OCI-LY7 (cell line): ENCODE measurements at places on chromosomes 5 and 9.

DNA sequence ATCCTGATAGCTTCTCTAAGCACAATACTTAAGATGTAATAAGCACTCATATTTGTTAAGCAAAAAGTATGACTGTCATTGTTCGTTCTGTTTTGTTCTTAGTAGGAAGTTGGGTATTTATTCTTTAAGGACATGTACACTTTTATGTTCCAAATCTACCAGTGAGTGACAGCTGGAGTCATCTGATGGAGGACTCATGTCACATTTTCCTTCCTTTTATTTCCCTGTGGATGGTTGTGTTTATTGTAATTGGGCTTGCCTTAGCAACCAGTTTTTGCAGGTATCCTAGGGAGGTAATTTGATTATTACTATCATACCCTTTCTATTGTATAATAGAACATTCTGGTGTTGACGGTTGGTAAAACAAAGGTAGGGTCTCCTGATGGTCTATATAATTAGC is 145.7 kb downstream of the ZSWIM6 start:
- no peak for DNase-seq

DNA sequence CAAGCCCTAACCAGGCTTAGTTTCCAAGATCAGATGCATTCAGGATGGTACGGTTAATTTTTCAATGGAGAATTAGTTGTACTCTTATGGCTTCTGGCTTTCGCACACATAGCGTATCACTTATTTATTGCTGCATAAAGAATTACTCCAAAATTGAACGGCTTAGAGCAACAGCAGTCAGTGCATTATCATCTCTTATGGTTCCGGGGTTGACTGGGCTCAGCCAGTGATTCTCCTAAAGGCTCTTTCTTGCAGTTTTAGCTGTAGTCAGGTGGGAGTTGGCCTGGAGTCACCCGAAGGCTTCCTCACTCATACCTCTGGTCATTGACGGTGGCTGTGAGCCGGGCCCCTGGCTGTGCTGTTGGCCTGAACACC is 595 bp upstream of the GRHPR start:
- no peak for DNase-seq

DNA sequence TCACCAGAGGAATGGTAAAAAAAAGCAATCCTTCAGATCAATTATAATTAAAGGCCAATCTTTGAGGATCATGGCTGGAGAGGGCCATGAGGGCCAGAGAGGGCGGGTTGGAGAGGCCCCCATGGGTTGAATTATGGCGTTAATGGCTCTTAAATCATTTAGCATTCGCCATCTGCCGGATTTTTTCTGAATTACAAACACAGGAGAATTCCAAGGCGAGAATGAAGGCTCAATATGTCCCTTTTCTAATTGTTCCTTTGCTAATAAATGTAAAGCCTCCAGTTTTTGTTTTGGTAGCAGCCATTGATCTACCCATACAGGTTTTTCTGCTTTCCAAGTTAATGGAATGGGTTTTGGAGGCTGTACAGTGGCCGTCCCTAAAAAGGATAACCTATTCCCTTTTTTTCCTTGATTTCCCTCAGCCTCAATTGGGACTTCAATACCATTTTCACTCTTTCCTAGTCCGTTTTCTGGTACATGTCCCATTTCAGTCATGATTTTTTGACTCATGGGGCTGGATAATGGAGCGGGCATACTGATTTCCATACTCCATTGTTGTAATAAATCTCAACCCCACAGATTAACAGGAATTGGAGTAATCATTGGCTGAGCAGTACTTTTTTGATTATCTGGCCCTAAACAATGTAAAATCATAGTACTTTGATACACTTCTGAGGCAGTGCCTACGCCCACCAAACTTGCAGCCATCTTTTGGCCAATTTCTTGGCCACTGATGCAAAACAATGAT is 6.7 kb upstream of the TMEM141 start:
- DNase-seq, result peak; percentile 59

DNA sequence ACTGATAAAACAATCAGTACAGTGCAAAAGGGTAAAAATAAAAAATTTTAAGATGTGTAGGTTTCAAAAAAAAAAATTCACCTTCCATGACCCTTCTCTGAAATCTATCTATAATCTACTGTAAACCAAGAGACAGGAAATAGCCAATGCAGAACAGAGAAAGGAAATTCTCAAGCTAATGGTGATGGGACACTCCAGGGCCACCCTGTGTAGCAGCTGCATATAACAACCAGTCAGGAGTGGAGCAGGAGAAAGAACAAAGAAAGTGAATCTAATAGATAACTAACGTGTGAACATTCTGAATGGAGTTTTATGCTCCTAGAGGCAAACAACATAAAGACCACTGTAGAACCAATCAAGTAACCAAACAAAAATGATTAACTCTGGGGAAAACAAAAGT is 16.6 kb downstream of the SPTLC1 start:
- no peak for DNase-seq

- DNase-seq, result no peak
Observed at GRCh38 chr5:66410122-66410521, 186.1 kb upstream of the MAST4 start.

- DNase-seq, result no peak
Observed at GRCh38 chr5:7329712-7330111, 66.2 kb upstream of the ADCY2 start.
